ENCODE measurements at places on chromosomes 16 and 17. TPM values are rescaled to one million over a fixed set of nuclear protein-coding genes. Genes with fewer than 3 reads are reported as not detected.

The TMEM220 gene
- 15.4 TPM for total RNA-seq

The TMEM100 gene
- total RNA-seq: 24.4 TPM

- peaks cover 6% of the 10 kb centered on the region for H3K36me3 ChIP-seq
- peak overlapping the region; percentile 40 for H3K4me3 ChIP-seq
- DNase-seq: no peak
- H3K27ac ChIP-seq: peak overlapping the region; percentile 71
Measured at GRCh38 chr16:28846933-28847273, 755 bp upstream of the TUFM start.

The IL32 gene
- total RNA-seq: 71.6 TPM

- no peaks in the 10 kb centered on the region for H3K4me1 ChIP-seq
- DNase-seq: no peak
- H3K27me3 ChIP-seq: no peaks in the 10 kb centered on the region
- H3K4me3 ChIP-seq: no peak overlapping the region
Measured at GRCh38 chr16:50520451-50521245, 27.5 kb upstream of the NKD1 start.

The SLC2A4 gene
- total RNA-seq: 3.9 TPM

- peak; percentile 10 for DNase-seq
- H3K4me3 ChIP-seq: no peak overlapping the region
- no peak overlapping the region for H3K27ac ChIP-seq
- H3K27me3 ChIP-seq: no peaks in the 10 kb centered on the region
- no peaks in the 10 kb centered on the region for H3K36me3 ChIP-seq
Measured at GRCh38 chr17:62656446-62656845, 29.0 kb downstream of the MRC2 start.

DNA sequence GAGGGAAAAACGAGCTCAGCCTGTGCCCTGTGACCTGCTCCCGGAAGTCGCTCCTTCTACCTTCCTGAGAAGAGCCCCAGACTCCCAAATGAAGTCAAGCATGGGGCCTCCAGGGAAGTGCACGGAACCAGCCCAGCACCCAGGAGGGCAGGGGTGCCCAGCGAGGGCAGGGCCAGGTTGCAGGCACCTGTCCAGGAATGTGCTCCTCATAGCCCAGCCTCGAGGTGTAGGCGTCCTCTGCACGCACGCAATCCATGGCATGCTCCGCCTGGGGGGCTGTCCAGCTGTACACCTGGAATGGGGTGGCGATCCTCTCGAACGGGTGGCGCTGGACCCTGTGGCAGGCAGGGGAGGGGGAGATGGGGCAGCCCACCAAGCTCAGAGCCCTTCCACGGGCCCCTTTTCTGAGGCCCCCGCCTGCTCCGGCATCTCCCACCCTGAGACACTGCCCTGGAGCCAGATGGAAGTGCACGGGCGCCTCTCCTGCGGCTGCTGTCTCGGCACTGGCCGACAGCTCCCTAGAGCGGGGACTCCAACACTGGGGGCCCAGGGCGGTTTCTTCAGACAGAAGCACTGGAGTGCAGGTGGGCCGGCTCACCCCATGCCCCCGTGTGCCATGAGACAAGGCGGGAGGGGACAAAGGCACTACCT is 10.9 kb downstream of the CLUH start:
- H3K4me3 ChIP-seq: no peak overlapping the region
- peak; percentile 72 for DNase-seq
- H3K27ac ChIP-seq: no peak overlapping the region
- no peaks in the 10 kb centered on the region for H3K27me3 ChIP-seq
- no peaks in the 10 kb centered on the region for H3K36me3 ChIP-seq

- DNase-seq: no peak
- H3K4me3 ChIP-seq: no peak overlapping the region
- no peak overlapping the region for H3K27ac ChIP-seq
- peaks cover 9% of the 10 kb centered on the region for H3K36me3 ChIP-seq
- H3K27me3 ChIP-seq: no peaks in the 10 kb centered on the region
- no peaks in the 10 kb centered on the region for H3K4me1 ChIP-seq
Measured at GRCh38 chr16:74954763-74955162, 30.2 kb downstream of the WDR59 start.

GRCh38 chr16:82657239-82657638 is 30.5 kb downstream of the CDH13 start:
- peaks cover 20% of the 10 kb centered on the region for H3K4me1 ChIP-seq
- no peak for DNase-seq
- no peaks in the 10 kb centered on the region for H3K27me3 ChIP-seq
- no peak overlapping the region for H3K27ac ChIP-seq
- H3K4me3 ChIP-seq: no peak overlapping the region

The HBA2 gene
- total RNA-seq: 448 TPM

DNA sequence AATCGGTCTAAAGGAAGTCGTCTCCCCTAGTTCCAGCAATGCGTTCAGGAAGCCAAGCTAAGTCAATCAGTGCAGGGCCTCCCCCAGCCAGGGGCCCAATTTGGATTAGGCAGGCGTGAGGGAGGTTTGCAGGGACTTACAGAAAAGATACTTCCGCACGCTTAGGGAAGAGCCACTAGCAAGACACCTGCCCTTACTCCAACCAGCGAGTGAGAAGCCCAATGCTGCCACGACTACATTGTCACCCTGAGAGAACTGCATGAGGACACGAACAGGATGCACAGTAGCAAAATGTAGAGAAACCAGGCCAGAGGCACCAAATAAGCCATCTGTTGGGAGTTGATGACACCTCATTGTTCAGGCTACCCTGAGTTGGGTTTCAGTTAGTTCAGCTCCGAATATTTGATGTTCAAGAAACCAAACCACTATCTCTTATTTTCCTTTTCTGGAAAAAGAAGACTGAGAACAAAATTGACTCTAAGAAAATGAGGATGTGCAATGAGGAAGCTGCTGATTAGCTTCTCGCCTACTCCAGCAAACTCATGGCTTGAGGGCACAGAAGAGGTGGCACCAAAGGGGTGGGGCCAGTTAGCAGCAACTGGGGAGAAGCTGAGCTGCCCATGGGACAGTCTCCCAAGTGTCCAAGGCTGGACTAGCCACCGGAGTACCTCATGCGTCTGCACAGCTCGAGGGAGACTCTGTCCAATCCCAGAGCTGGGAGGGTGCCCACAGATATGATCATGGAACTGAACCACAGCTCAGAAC is 29.3 kb downstream of the TK2 start:
- no peak overlapping the region for H3K27ac ChIP-seq
- H3K4me1 ChIP-seq: no peaks in the 10 kb centered on the region
- H3K4me3 ChIP-seq: no peak overlapping the region
- peak; percentile 75 for DNase-seq

GRCh38 chr16:23501291-23501690 is 9.0 kb downstream of the GGA2 start:
- no peaks in the 10 kb centered on the region for H3K36me3 ChIP-seq
- H3K27me3 ChIP-seq: no peaks in the 10 kb centered on the region
- DNase-seq: no peak
- H3K4me1 ChIP-seq: peaks cover 2% of the 10 kb centered on the region

DNA sequence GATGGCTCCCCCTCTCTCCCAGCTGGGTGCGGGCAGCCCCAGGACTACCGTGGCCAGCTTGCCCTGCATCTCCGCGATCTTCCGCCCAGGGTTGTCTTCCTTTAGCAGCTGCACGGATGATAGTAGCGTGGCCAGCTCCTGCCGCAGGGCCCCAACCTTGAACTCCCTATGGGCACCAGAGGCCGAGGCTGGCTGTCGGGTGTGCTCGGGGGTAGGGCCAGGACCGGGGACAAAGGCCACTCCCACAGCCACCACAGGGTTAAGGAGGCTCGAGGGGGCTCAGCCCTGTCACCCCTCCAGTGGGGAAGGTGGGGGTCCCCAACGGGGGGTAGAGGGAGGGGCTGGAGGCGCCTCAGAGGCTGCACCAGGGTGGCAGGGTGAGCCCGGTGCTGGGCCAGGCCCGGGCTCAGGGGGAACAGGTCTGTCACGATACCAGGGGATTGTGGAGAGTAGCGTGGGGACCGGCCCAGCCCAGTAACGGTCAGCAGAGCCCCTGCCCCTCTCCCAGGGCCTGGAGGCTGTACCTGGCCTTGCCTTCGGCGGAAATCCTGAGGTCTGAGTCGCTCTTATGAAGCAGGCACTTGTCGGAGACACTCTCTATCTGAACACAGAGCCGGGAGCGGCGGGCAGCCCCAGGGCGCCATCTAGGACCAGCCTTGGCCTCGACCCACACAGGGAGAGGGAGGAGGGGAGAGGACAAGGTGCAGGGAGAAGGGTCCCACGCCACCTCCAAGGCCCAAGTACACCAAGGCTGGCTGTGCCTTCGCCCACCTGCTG is 5.2 kb downstream of the PERCC1 start:
- no peak overlapping the region for H3K4me3 ChIP-seq
- H3K27me3 ChIP-seq: no peaks in the 10 kb centered on the region
- no peak for DNase-seq
- H3K27ac ChIP-seq: no peak overlapping the region

GRCh38 chr16:73289232-73289631 is 241.3 kb upstream of the ZFHX3 start:
- H3K4me1 ChIP-seq: no peaks in the 10 kb centered on the region
- H3K27ac ChIP-seq: no peak overlapping the region
- no peak for DNase-seq
- no peaks in the 10 kb centered on the region for H3K36me3 ChIP-seq

GRCh38 chr16:30585022-30585399 is 486 bp downstream of the ZNF785 start:
- peaks cover 5% of the 10 kb centered on the region for H3K36me3 ChIP-seq
- H3K4me1 ChIP-seq: no peaks in the 10 kb centered on the region
- H3K4me3 ChIP-seq: peak overlapping the region; percentile 57
- DNase-seq: no peak
- no peaks in the 10 kb centered on the region for H3K27me3 ChIP-seq

DNA sequence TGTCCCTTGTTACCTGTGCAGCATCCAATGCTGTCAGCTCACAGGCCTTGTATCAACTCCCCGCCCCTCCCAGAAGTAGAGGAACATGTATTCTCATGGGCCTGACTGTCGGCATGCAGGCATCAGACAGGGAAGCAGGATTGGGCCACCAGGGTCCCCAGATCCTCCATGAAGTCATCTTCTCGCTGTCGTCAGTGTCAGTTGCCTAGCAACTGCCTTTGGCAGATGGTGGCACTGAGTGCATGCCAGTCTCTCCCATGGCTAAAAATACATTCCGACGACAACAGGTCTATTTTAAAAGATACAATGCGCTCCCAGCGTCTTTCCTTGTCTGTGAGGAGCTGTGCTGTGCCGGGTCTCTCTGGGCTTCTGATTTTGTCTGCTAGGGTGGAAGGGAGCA is 36.8 kb upstream of the CES5A start:
- no peak for DNase-seq
- H3K27me3 ChIP-seq: no peaks in the 10 kb centered on the region
- no peak overlapping the region for H3K4me3 ChIP-seq
- H3K27ac ChIP-seq: no peak overlapping the region

- H3K27ac ChIP-seq: peak overlapping the region; percentile 3
- no peaks in the 10 kb centered on the region for H3K36me3 ChIP-seq
- DNase-seq: no peak
- H3K4me1 ChIP-seq: no peaks in the 10 kb centered on the region
- no peaks in the 10 kb centered on the region for H3K27me3 ChIP-seq
Measured at GRCh38 chr17:28812748-28813377, 29.7 kb downstream of the FAM222B start.

The ZACN gene
- total RNA-seq: not detected

- no peak for DNase-seq
- no peaks in the 10 kb centered on the region for H3K36me3 ChIP-seq
- H3K4me1 ChIP-seq: no peaks in the 10 kb centered on the region
- no peaks in the 10 kb centered on the region for H3K27me3 ChIP-seq
- H3K4me3 ChIP-seq: no peak overlapping the region
- H3K27ac ChIP-seq: no peak overlapping the region
Measured at GRCh38 chr16:92431-93339, 14.7 kb downstream of the MPG start.

The MT1G gene
- 49.1 TPM for total RNA-seq

The CD300LF gene
- 2.2 TPM for total RNA-seq

The CCL1 gene
- total RNA-seq: not detected

- no peak overlapping the region for H3K27ac ChIP-seq
- no peaks in the 10 kb centered on the region for H3K36me3 ChIP-seq
- DNase-seq: no peak
- H3K4me1 ChIP-seq: no peaks in the 10 kb centered on the region
Measured at GRCh38 chr16:11236461-11237254, 19.3 kb downstream of the SOCS1 start.

DNA sequence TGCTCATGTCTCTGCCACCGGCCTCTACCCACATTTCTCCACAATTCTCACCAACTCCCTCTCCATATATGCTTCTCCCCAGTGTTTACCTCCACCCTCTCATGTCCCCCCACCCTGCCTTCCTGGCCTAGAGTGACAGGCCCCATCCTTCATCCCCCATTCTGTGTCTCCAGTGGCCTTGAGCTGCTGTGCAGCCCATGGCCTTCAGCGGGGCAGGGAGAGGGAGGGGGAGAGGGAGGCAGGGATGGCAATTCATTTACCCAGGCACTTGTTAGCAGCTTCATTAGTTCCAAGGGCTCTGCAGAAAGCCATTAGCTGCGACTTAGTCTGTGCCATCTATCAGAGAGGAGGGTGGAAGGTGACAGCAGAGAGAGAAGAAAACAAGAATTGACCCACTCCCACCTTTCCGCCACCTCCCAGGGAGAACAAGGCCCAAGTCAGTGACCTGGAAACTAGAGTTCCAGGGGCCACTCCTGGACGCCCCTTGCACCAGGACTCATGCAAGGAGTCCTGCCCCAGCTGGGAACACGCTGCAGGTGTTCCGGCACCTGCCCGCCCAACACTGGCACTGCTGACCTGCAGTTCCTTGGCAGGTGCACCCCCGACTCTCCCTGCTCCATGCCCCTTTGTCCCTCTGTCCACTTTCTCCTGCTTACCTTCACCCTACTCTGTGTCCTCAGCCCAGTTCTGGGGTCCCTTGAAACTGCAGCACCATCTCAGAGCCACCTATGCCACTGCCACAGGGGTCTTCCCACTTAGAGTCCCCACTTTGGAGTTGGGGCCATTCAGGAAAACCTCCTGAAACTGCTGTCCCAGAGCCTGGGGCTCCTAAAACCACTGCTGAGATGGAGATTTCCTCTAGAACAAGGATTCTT is 23.5 kb upstream of the PYY start:
- no peak overlapping the region for H3K27ac ChIP-seq
- H3K4me3 ChIP-seq: no peak overlapping the region
- H3K4me1 ChIP-seq: no peaks in the 10 kb centered on the region
- H3K27me3 ChIP-seq: no peaks in the 10 kb centered on the region
- no peaks in the 10 kb centered on the region for H3K36me3 ChIP-seq

The PRR35 gene
- total RNA-seq: not detected

The IQCK gene
- total RNA-seq: 5.0 TPM

DNA sequence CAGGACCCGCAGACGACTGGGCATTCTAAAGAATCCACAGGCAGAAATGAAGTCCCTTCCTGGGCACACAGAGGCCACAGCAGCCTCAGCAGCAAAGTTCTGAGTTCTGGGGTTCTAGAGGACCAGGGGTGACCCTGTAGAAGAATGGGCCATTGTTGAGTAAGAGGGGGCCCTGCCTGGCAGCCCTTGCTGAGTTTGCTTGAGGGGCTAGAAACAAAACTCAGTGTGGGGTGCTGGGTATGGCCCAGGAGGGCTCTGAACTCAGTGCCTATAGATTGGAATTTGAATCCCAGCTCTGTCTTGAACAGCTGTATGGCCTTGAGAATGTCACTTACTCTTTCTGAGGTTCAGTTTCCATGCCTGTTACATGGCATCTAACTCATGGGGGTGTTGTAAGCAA is at the start of gene PDILT:
Gene PDILT (minus strand): TSS at position 101 of the 400 bp plus-strand sequence. CDS start 5,437 bp downstream, outside the sequence.
- H3K27me3 ChIP-seq: no peaks in the 10 kb centered on the region
- H3K4me1 ChIP-seq: no peaks in the 10 kb centered on the region
- DNase-seq: no peak
- no peaks in the 10 kb centered on the region for H3K36me3 ChIP-seq

The RNF167 gene
- total RNA-seq: 45.6 TPM

All from aorta (tissue), 5 donors.